ENCODE measurements at places on chromosomes 4 and X.

- ATAC-seq: no peak
These were observed 506.9 kb upstream of the PCDH10 start for GRCh38 chr4:132642016-132642817.

- no peak for ATAC-seq
These were observed 114.9 kb upstream of the AFF2 start for GRCh38 chrX:148385471-148385870.

DNA sequence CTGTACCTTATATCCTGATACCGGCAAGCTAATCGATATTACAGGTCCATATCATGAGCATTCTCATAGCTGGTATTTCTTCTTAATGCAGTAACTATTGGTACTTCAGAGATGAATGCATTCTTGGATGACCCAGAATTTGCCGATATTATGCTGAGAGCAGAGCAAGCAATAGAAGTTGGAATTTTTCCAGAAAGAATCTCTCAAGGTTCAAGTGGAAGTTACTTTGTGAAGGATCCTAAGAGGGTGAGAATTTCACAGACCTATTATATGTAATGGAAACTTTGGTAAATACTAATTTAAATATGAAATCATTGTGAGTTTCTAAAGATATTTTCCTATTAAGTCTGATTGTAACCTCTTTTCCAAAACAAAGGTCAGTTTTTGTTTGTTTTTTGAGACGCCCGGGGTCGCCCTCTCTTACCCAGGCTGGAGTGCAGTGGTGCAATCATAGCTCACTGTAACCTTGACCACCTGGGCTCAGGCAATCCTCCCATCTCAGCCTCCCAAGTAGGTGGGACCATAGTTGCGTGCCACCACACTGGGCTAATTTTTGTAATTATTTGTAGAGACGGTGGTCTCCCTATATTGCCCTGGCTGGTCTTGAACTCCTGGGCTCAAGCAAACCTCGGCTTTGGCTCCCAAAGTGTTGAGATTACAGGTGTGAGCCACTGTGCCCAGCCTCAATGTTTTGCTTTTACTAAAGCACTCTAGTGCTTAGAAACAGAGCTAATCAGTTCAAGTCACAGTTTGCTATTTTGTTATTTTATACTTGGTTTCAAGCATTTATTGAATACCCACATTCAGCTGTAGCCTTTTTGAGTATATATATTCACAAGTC, 18.6 kb downstream of the PI4K2B start:
- ATAC-seq: no peak

- ATAC-seq: no peak
These were observed 185.7 kb downstream of the AFAP1 start for GRCh38 chr4:7753931-7754465.

DNA sequence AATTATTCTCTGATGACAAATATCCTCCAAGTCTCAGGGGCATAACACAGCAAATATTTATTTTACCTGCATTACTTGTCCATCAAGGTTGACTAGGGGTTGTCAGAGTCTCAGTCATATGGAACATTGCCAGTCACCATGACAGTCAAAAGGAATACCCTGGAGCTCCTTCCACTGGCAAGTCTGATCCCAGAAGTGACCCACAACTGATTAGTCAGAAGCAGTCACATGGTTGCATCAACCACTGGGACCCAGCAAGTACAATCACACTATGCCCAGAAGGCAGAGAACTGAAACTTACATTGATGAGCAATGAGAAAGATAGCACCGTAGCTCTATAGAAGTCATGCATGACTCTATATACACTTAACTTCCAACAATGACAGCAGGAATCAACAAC, 41.9 kb upstream of the SOD3 start:
- ATAC-seq: no peak

GRCh38 chrX:130170752-130171445, 863 bp upstream of the RAB33A start:
- ATAC-seq: peak; percentile 81

DNA sequence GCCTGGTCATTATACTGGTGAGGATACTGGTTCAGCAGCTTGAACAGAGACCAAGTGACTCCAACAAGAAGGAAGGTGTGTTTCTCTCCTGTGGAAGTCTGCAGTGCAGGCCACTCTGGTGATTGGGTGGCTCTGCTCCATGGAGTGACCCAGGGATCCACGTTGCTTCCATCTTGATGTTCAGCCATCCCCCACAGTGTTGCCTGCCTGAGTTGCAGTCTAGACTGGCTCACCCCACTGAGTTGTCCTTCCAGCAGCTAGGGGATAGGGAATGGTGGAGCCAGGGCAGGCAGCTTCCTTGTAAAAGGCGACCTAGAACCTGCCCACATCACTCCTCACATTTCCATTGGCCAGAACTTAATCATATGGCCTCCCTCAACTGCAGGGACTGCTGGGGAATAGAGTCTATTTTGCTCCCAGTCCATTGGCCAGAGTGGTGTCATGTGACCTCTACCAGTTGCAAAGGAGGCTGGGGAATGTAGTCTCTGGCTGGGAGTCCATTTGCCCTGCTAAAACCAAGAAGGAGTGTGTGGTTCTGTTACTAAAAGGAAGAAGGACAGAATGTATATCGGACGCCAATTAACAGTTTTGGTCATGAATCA, 8.0 kb downstream of the MAN2B2 start:
- ATAC-seq: peak; percentile 83

DNA sequence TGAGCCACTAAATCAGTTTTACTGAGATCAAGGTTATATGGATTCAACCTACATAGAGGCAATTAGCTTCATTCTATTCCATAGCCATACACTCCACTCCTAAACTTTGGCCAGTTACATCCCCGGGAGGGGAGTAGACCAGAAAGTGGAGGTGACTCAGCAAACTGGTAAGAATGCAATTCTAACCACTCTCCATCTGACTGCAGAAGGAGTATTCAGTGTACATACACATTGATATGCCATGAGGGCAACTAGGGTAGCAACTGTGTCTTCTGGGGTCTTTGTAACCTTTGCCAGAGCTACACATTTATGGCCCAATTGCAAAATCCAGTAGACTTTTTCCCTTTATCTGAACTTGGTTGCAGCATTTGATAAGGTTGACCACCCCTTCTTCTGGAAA, 7.6 kb downstream of the SLC25A43 start:
- no peak for ATAC-seq

GRCh38 chr4:165426331-165426730, 47.5 kb downstream of the CPE start:
- ATAC-seq: no peak

- no peak for ATAC-seq
These were observed 51.1 kb downstream of the C4orf51 start for GRCh38 chr4:145731028-145731427.

GRCh38 chrX:19682712-19683331, 167.5 kb upstream of the MAP3K15 start:
- peak; percentile 98 for ATAC-seq

DNA sequence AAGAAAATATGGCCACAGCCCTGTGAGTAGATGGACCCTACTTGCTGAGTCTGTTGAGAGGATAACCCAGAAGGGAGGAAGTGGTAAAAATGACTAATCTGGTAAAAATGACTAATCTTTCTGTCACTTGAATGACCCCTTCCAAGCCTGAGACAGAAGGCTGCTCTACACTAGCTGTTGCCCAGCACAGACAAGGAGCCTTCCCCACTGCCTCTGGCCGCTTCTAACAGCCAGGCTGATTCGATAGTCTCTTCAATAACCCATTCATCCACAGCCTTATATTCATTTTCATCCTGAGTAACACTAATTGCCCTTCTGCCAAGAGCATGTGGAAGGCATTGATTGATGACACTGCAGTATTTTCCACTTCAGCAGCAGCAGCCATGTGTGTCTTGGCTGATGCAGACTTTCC, 18.4 kb downstream of the MAGEB17 start:
- ATAC-seq: peak; percentile 92

GRCh38 chrX:49155243-49155899, 7.2 kb upstream of the MAGIX start:
- ATAC-seq: peak; percentile 34

- ATAC-seq: no peak
These were observed 32.3 kb downstream of the C4orf54 start for GRCh38 chr4:99625369-99625768.

DNA sequence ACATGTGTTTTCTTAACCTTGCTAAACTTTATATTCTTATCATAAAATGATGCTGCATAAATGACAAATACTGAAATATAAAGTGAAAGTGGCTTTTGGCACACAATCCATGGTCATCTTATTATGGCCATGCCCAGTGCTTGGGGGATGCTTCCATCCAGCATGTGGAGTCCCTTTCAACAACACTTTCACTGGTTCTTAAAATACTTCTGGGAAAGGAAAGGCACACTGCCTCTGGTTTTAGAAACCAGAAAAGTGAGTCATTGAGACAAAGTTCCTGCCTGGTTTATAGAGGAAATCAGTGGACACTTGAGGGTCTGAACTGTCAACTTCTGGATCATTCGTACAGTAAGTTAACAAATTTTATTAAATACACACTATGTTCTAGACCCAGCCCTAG, 248.0 kb upstream of the ADAMTS3 start:
- ATAC-seq: peak; percentile 35

- ATAC-seq: peak; percentile 51
These were observed 44.7 kb downstream of the SETD7 start for GRCh38 chr4:139511320-139511719.

DNA sequence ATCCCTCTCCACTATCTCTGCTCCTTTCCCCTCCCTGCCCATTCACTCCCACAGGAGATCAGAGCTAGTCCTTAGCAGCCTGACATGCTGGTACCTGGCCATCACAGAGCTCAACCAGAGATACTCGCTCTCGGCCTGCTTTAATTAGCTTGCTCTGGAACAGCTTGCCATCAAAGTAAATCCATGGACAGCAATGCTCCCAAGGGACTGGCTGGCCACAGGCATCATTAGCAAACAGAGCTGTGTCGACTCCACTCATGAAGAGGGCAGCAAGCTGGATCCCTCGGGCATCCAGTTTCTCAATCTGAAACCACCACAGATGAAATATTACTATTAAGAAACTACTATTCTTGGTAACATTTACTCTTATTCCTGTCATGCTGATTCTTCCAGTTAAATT, 43.4 kb upstream of the PHF8 start:
- ATAC-seq: no peak

DNA sequence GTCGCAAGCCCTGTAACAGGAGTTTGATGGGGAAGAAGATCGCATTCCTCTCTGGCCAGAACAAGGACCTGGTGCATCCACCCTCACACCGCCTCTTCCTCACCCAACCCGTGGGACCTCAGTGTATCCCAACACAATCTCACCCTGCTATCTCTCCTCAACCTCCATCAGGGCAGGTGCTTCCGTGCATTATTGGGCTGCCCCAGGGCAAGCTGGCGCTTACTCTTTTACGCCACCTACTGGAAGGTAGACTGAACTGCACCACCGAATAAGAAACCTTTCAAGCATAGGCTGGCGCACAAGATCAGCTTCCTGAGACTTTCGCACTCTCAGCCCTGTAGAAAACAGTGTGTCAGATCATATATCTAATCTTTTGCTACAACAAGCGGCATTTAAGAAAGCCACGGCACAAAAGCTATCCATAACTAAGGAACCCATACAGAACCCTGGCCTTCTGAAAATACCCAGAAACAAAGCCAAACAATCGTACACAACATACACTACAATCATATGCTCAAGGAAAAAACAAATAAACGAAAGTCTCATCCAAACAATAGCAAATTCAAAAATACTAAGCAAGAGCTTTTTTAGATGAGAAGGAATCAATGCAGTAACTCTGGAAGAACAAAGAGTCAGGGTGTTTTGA, 209.3 kb downstream of the UGT8 start:
- ATAC-seq: peak; percentile 95

GRCh38 chr4:16133406-16133805, 49.6 kb upstream of the PROM1 start:
- no peak for ATAC-seq

GRCh38 chrX:107713543-107714205, 61.9 kb downstream of the TSC22D3 start:
- ATAC-seq: no peak

All from SK-N-SH treated with all-trans-retinoic acid at 6 μM for 48 hours (cell line).